Suprapubic skin (tissue), 4 donors: ENCODE measurements at places on chromosomes 1 and 21.

DNA sequence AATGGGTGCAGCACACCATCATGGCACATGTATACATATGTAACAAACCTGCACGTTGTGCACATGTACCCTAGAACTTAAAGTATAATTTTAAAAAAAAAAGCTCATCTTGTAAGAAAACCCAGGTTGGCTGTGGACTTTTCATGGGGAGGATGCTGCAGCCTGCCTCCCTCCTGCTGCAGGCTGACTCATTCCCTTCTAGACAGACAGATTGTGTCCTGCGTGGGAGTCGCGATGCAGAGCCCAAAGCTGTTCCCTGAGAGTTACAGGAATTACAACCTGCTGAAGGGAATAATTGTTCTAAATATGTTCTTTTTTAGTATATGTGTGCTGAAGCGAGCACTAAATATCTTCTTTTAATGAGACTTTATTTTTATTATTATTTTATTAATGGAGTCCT, 93.2 kb downstream of the TBX19 start:
- DNase-seq, result no peak

DNA sequence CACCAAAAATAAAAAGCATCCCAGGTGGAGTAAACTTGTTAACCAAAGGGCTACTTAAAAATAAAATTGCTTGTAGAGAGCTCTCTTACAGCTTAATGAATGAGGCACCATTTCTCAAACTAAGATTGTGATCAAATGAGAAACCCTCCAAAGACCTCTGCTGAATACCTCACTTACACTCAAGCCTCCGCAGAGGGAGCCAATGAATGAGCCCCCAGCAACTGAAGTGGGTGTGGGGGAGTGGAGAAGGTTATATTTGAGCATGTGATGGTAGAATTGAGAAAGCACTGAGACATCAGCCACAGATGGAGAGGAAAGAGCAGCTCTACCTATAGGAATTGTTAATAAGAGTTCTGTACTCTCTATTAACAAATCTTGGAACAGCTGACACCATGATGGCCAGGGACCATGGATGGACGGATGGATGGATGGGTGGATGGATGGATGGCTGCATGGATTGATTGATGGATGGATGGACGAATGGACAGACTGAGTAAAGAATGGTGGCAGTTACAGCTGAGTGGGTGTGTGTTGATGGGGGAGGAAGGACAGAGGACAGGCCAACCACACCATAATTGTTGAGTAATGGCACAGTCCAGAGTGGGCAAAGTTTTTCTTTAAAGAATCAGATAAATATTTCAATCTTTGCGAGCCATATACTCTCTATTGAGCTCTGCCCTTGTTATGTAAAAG, 20.3 kb upstream of the TIAM1 start:
- no peak for DNase-seq

DNA sequence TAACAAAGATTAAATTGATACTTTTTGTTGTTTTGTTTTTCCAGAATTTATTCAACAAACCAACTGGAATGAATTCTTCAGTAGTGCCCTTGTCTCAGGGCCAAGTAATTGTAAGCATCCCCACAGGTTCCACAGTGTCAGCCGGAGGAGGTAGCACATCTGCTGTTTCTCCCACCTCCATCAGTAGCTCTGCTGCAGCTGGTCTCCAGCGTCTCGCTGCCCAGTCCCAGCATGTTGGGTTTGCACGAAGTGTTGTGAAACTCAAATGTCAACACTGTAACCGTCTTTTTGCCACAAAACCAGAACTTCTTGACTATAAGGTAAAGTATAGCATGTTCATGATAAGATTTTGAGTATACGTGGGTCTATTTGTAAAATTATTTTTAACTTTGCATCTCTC, 118.5 kb downstream of the ZMYM4 start:
- DNase-seq, result no peak

GRCh38 chr1:97097404-97097925, 375.9 kb downstream of the PTBP2 start:
- no peak for DNase-seq
